ENCODE measurements at places on chromosomes 16 and 17.

- DNase-seq = no peak
Measured at GRCh38 chr17:55298111-55298730, 33.5 kb downstream of the HLF start.

GRCh38 chr17:50519141-50519834, 11.0 kb downstream of the MYCBPAP start:
- no peak for DNase-seq

DNA sequence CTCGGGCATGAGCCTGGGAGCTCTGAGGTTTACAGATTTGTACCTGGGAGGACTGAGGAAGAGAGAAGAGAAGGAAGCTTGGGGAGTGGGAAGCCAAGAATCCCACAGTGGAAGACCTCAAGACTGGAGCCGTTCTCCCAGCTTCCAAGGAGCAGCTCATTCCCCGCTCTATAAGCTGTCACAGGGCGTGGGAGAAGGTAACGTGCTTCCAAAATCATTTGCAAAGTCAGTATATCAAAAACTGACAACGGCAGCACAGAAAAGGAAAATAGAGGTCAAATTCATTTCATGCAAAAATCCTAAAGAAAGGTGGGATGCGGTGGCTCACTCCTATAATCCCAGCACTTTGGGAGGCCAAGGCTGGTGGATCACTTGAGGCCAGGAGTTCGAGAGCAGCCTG, 7.8 kb downstream of the PIK3R5 start:
- DNase-seq = no peak

GRCh38 chr17:8366231-8366630, 10.3 kb downstream of the KRABD2 start:
- no peak for DNase-seq

- DNase-seq = no peak
Measured at GRCh38 chr17:59277031-59277430, 54.4 kb upstream of the YPEL2 start.

DNA sequence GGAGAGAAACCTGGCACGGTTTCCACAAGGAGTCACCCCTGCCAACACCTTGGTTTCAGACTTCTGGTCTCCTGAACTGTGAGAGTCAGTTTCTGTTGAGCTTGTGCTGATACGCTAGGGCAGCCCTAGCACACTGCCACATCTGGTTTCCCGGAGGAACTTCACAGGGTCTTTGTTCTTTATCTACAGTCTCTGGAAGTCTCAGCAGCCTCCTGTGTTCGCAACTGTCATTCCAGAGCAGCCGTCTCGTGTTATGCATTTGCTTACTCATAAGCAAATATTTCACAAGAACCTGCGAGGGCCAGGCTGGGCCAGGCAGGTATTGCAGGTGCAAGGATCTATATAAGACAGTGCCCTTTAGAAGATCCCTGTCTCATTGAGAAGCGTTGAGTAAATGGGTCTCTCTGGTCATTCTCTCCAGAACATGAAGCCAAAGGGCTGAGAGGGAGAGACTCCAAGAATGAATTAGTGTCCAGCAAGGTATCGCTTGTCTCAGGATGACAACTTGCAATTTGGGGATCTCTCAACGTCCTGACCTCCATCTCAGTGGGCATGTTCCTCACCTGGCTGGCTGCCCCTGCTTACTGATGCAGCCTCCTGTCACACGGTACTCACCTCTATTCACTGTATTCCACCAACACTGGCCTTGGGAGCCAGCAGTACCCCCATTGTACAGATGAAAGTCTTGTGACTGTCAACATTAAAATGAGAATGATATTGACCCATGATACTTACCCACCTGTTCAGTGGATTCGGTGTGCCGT, 141.2 kb downstream of the WWOX start:
- DNase-seq = no peak

GRCh38 chr17:36899250-36900159, 37.8 kb upstream of the LHX1 start:
- DNase-seq = no peak

- DNase-seq = no peak
Measured at GRCh38 chr17:60506312-60506711, 19.7 kb downstream of the APPBP2 start.

Measured in activated T-helper 1 cell treated with Interleukin-2 at 50 U/mL for 16 hours (primary cell).